A549 treated with Mapracorat at 1 μM for 4 hours (cell line): ENCODE measurements at places on chromosomes 5 and 9. TPM values are rescaled to one million over a fixed set of nuclear protein-coding genes. Genes with fewer than 3 reads are reported as not detected.

GNA14 gene
- not detected in 5 replicates for total RNA-seq

FOXD4L6 gene
- not detected in 5 replicates for total RNA-seq

SPTLC1 gene
- total RNA-seq, result 52.9 to 69.0 TPM (median 63.3 TPM) in 5 replicates

GPRIN1 gene
- total RNA-seq, result 7.4 to 9.6 TPM (median 9.1 TPM) in 5 replicates

SLC34A3 gene
- 0.08 to 0.28 TPM (median 0.09 TPM) in 3 of 5 replicates, not detected in the others for total RNA-seq

GFI1B gene
- total RNA-seq, result 0.09 to 0.17 TPM (median 0.16 TPM) in 3 of 5 replicates, not detected in the others

GPR151 gene
- not detected in 5 replicates for total RNA-seq

NTNG2 gene
- 0.98 to 3.1 TPM (median 2.1 TPM) in 5 replicates for total RNA-seq

IL9 gene
- total RNA-seq, result not detected in 5 replicates

TMEM174 gene
- not detected in 5 replicates for total RNA-seq

ZNF346 gene
- 8.2 to 11.2 TPM (median 10.4 TPM) in 5 replicates for total RNA-seq
